Stimulated activated CD4-positive, alpha-beta T cell treated with anti-CD3 and anti-CD28 coated beads, Interleukin-15, amount 100 ng/mL, for 1 hour (primary cell): ENCODE measurements at places on chromosomes 13 and 19.

DNA sequence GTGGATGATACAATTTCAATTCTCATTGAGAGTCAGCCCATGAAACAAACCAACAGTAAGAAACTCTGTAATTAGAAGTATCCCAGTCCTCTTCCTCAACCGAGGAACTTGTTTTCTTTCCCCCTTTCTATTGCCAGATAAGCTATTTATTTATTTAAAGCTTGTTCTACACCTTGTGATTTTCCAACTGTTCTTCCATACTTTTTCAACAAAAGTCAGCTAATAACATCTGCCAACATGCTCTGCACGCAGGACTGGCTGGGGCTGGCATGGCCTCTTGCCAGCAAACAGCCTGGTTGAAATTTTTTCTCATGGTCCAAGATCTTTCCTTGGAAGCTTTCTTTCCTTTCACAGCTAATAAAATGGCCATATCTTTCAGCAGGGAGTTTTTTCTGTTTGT is 2.9 kb upstream of the IRS2 start:
- no peak for DNase-seq

- DNase-seq = no peak
Observed at GRCh38 chr19:15107061-15108010, at the start of gene SYDE1. SYDE1 (plus strand) TSS chr19:15107401; CDS start chr19:15107434, 33 bp downstream.

DNA sequence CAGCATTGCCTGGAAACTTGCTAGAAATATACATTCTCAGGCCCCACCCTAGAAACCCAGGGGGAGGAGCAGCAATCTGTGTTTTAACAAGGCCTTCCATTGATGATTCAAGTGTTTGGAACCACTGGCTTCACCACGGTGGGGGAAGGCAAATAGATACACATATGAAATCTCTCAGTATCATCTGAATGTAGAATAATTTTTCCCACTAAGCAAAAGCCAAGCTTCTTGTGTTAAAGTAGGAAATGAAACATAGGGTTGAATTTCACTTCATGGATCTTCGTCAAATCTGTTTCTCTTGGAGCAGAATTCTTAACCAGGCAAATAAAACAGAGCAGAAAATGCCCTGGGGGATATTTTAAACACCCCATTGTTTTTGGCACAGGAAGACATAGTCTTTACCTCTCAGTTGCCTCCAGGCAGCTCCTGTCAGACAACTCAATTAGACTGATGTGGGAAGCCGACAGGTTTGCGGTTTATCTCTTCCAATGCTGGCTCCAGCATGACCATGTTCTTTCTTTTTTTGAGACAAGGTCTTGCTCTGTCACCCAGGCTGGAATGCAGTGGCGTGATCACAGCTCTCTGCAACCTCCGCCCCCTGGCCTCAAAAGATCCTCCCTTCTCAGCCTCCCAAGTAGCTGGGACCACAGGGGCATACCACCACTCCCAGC is 213.0 kb downstream of the FOXO1 start:
- no peak for DNase-seq

DNA sequence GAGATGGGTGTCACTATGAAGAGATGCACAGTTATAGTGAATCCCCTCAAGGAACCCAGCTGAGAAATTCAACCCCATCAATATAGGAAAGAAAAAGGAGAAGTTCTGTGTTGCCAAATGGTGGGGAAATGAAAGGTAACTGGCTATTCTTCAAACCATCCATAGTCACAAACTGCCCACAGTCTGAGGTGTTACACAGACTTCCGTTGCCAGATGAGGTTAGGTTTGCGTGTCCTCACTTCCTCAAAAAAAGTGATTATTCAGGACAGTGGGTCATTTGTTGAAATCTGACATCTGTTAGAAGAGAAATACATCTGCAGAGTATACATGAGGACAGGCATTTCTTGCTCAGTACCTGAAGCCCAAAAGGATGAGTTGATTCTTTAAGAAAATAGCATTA is 9.0 kb downstream of the SIGLEC5 start:
- DNase-seq = no peak

- DNase-seq = no peak
Observed at GRCh38 chr13:48158915-48159314, 64.0 kb upstream of the MED4 start.
